Activated naive CD4-positive, alpha-beta T cell (primary cell): ENCODE measurements at places on chromosomes 5 and 9.

- DNase-seq: no peak
Observed at GRCh38 chr9:34366365-34366764, 10.3 kb downstream of the MYORG start.

DNA sequence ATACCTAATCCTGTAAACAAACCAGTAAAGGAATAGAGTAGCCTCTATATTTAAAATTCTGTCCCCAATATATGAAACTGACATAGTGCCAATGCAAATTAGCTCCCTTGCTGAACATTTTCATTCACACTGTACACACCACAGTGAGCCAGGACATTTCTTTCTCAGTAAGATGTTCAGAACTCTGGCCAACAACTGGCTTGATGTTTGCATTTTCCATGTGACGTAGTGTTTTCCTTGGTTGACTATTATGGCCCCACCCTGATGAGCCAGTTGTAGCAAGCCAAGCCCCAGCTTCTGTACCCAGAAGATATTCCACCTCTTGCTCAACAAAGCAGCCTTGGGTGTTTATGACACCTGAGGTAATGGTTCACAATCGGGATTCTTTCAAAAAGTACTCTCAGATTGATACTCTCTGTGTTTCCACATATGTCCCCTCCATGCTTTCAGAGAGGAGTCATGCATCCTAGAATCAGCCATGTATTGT is 17.7 kb upstream of the ANXA1 start:
- DNase-seq: no peak

GRCh38 chr5:142324136-142324870 is 518 bp downstream of the SPRY4 start:
- DNase-seq: no peak

GRCh38 chr5:172111852-172112225 is 76.2 kb downstream of the STK10 start:
- no peak for DNase-seq

DNA sequence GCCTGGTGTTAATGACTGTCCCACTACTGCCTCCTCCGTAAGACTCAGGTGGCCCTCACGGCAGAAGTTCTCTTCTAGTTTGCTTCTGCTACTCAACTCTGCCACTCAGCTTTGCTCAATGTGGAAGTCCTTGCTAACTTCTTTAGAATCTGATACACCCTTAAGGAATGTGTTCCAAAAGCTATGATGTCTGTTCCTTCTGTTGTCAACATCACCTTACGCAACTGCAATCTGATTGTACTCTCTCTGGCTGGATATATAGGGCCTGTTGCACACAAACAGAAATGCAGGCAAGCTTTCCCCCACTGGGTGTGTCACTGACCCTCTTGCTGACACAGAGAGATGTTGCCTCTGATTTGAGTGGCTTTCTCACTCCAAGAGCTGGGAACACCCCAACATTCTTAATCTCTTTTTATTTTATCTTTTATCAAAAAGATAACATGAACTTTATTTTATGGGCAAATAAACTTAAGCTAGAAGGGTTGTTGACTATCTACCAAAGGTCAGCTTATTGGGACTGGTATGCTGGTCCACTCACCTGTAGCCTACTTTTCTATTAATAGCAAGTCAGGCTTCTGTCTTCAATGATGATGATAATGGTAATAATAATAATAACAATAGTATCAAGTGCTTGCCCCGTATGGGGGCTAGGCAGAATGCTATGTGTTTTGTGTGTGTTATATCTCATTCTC is 25.2 kb downstream of the TMEM252 start:
- no peak for DNase-seq

DNA sequence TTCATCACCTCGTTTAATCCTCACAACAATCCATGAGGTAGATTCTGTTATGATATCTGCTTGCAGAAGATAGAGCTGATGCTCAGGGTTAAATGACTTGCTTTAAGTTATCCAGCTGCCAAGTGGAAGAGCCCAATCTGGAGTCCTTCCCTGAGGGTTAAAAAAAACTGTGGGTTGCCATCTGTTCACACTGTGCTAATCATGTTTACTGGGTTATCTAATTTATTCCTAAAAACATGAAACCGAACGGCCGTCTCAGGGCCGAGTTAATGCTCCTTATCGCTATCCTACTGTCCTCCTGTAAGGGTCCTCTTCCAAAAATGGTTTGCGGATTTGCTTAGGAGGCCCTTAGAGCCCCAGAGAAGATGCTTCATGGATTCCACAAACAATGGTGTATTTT is 153.3 kb downstream of the YIPF5 start:
- no peak for DNase-seq

DNA sequence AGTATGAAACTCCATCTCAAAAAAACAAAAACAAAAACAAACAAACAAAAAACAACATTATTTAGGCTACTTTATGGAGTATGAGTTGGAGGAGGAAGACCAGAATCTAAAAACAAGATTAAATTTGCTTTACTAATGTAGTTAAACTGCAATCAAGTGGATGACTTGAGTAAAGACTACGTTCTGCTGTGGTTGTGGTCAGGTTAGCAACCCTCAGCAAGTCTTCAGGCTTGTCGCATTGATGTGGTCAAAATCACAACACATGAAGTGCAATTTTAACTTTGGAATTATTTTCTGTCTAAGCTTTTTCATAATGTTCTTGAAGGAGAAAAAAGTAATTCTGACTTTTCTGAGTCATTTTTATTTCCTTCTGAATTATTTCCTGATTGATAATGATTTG is 43.1 kb downstream of the PDE6A start:
- DNase-seq: no peak

- DNase-seq: no peak
Observed at GRCh38 chr5:151696470-151697061, 9.9 kb upstream of the SPARC start.

DNA sequence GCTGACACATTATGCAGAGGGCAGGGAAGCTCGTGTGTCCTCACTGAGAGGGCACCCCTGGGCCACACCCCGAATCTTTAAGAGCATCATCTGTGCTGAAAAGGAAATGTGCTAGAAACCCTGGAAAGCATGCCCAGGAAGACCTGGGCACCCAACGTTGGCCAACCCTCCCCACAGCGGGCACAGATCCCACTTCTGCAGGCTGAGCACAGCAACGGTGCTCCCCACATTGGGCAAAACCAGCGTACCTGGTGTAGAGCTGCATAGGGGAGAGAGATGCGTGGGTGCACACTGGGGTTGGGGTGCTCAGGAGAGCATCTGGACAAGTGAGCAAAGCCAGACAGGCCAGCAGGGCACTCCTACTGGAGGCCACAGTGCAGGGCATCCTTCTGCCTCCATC is 32.6 kb downstream of the ROR2 start:
- DNase-seq: no peak

DNA sequence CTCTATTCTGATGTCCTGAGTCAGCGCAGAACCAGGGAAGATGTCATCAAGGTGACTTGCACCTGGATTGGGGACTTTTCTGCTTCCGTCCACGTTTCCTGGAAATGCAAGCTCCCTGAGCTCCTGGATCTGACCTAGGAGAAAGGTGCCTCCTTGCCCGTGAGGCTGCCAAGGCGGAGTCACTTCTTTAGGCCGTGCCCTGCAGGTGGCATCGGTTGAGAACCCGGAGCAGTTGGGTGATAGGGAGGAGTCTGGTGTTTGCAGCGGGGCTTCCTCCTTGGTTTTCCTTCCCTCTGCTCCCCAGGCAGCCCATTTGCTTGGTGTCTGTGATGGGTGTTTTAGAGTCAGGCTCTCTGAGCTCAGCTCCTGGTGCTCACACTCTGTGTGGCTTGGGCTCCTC is 15.2 kb downstream of the NANS start:
- DNase-seq: no peak

DNA sequence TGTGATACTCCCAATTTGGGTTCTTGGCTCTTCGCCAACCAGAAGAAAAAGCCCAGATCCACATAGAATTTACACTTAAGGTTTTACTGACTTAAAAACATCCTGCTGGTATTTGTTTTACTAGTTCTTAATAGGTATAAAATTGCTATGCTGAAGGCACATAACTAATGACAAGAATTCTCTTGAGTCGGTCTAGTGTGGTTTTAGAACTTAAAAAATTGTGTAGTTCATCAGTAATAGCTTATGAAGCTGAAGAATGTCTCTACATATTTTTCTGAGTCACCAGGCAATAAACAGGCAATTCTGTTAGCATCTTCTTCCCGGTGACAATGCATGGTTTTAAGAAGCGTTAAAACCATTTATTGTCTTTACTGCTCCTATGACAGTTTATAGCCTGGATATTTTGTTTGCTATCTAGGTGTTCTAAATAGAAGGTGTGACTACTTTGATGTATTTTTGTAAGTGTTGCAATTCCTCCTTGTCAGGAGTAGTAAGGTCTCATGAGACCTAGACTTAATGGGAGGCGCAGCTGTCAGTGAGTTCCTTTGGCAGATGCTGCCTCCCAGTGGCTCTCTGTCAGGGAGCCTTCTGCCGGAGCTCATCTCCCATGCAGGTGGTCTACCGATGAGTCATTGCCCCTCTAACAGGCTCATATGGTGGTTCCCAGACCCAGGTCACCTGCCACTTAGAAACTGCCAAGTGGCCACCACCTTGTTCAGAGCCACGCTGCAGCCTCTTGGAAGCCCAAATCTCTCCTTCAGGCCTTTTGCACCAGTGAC is 173.8 kb downstream of the MAST4 start:
- DNase-seq: no peak

GRCh38 chr5:154484393-154485095 is 6.5 kb upstream of the HAND1 start:
- DNase-seq: no peak

DNA sequence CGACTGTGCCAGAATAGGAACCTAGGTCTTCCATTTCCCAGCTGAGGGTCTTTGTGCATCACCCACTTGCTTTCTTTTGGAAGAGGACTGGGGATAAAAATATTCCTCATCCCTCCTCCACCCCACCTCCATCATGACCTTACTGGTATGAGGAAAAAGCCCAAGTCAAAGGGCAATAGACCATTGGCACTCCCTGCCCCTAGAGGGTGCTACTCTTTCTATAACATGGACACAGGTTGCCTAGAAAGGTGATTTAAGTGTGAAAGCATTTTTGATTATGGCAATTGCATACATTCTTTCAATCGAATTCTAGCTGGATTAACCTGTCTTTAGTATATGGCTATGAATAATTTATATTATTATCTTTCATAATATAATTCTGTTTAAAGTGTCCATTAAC is 22.8 kb upstream of the ZNF618 start:
- DNase-seq: no peak

DNA sequence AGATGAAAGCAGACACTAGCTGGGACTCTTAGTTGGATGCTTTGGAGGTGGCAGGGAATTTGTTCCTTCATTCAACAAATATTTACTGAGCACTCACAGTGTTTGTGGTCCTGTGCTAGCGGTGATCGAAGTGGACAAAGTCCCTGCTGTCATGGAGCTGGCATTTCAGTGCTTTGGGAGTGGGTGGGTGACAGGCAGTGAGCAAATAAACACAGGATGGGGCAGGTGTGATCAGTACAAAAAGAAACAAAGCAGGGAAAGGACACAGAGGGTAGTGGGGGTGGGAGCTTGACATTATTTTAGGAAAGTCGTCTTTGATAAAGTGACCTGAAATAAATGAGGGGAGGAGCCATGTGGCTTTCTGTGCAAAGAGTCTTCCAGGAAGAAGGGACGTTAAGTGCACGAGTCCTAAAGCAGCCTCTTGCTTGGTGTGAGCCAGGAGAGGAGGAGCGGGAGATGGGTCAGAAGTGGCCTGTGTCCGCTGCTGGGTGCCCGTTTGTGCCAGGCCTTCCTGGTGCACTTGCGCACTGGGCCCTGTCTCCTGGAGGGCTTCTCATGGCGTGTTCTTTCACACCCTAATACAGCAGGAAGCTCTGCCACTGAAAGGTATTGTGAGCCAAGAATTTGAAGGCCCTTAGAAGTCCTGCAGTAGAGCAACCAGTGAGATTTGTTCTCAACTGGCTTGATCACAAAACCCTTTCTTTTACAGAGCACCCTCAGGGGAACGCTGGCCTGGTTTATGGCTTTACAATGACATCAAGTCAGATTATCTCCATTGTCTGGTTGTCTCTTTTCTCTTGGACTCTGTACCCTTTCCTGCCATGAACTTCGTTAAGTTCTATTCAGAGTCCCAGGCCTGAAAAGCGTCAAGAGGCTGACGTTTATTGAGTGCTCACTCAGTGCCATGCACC is 14.8 kb downstream of the NDST1 start:
- DNase-seq: no peak

- no peak for DNase-seq
Observed at GRCh38 chr5:114415760-114416159, 53.9 kb downstream of the KCNN2 start.

- DNase-seq: no peak
Observed at GRCh38 chr9:110161940-110162339, 46.0 kb downstream of the C9orf152 start.

DNA sequence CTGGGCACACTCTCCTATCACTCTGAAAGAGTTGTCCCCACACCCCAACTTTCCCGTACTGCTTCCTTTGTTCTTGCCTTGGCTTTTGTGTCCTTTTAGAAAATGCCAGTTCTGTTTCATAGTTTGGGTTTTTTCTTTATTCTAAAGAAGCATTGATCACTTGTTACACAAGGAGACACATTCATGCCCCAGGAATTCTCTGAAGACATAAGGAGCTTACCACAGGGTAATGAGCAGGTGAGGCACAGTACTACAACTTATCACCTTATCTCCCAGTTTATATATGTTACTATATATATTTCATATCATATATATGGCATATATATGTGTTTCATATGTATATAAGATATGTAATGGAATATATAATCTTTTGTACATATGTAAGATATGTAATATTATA is 6.5 kb upstream of the SSBP2 start:
- no peak for DNase-seq

DNA sequence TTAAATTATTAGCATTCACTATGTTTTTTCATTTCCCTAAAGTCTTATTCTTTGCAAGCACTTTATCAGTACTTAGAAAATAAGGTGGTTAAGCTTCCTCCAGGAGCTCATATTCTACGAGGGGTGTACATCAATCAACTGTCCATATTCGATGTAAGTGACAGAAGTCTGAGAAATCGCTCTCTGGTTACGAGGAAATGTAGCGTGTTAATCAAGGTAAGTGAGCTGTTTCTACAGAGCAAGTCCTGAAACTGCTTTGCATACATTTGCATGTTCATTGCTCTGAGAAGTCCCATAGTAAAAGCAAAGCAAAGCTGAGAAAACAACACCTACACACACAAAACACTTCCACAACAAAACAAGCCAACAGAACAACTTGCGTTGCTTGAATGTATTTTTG is 893.9 kb upstream of the DMAC1 start:
- no peak for DNase-seq

DNA sequence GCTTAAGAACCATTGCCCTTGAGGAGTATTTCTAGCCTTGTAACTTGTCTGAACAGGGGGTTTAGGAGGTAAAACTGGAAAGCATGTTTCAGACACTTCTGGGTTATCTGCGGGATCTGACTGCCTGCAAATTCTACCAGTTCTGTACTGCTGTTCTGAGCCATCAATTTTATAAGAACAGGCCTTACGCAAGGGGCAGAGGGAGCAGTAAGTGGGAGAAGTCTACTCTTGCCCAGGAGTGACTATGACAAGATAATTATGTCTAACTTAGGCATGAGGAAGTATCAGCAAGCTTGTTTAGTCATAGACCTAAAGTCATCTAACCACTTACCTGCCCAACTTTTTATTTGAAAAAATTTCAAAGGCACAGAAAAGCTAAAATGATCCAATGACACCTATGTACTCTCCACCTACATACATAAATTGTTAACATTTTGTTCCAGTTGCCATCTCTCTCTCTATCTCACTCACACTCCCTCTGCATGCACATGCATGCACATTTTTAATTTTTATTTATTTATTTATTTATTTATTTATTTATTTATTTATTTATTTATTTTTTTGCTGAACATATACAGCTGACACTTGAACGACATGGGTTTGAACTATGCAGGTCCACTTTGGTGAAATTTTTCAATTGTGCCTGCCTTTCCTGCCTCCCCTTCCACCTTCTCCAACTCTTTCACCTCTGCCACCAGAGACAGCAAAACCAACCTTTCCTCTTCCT is 18.4 kb upstream of the DEPDC1B start:
- no peak for DNase-seq
